ENCODE measurements at places on chromosomes 1 and 21. TPM values are rescaled to one million over a fixed set of nuclear protein-coding genes. Genes with fewer than 3 reads are reported as not detected.

Gene RSRP1
- 294 TPM for total RNA-seq

Gene NBPF4
- total RNA-seq = not detected

Gene PRR9
- not detected for total RNA-seq

Gene BSND
- total RNA-seq = not detected

Gene WNT3A
- not detected for total RNA-seq

Gene SEC16B
- not detected for total RNA-seq

Gene SPATA45
- total RNA-seq = not detected

Gene GUCA2A
- not detected for total RNA-seq

Gene PLA2G2D
- not detected for total RNA-seq

Gene FUCA1
- total RNA-seq = 7.0 TPM

Gene CFAP74
- not detected for total RNA-seq

Gene MAB21L3
- total RNA-seq = not detected

Gene C8A
- not detected for total RNA-seq

Gene TMEM79
- 8.5 TPM for total RNA-seq

Gene ETNK2
- total RNA-seq = 0.23 TPM

Gene HENMT1
- total RNA-seq = 20.2 TPM

Gene RNU1-3
- total RNA-seq = 2,872 TPM

Gene OR2W3
- total RNA-seq = not detected

Gene EFCAB14
- 79.2 TPM for total RNA-seq

Gene WNT4
- total RNA-seq = not detected

Gene LENEP
- total RNA-seq = 1.2 TPM

Gene S100B
- total RNA-seq = 0.36 TPM

Gene GPATCH2
- total RNA-seq = 10.8 TPM

Gene FNBP1L
- 0.35 TPM for total RNA-seq

Gene AKIRIN1
- 74.9 TPM for total RNA-seq

Gene KRTAP19-3
- total RNA-seq = not detected

Gene OVAAL
- total RNA-seq = not detected

Gene FBXO28
- total RNA-seq = 28.2 TPM

Gene PTGFRN
- total RNA-seq = 0.81 TPM

Gene SYT2
- not detected for total RNA-seq

Gene PRELP
- not detected for total RNA-seq

Gene DCST1
- not detected for total RNA-seq

Gene CFHR5
- not detected for total RNA-seq

Gene IFNLR1
- total RNA-seq = 2.1 TPM

Gene LMX1A
- total RNA-seq = not detected

Gene BEND5
- 3.5 TPM for total RNA-seq

Gene LCE1D
- total RNA-seq = not detected

Gene IL20
- total RNA-seq = not detected

Gene MRPL55
- total RNA-seq = 37.9 TPM
